ENCODE measurements at places on chromosomes 11 and 22.

DNA sequence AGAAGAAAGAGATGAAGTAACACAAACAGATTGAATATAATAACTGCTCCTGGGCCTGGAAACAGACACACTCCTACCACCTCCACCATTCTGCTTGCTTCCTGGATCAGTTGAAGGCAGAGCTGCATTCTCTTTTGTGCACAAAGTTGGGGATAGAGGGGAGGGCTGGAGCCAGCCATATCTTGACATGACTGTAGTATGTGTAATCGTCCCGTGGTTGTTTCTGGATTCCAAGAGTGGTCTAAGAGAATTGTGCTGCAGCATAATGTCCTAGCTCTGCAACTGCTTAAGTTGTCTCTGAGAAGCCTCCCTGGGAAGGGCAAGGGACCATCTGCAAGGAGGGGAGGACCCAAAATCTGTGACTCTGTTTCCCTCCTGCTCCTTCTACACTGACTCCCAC lies 3.2 kb downstream of the CRY2 start:
- no peak overlapping the region for H3K4me3 ChIP-seq

DNA sequence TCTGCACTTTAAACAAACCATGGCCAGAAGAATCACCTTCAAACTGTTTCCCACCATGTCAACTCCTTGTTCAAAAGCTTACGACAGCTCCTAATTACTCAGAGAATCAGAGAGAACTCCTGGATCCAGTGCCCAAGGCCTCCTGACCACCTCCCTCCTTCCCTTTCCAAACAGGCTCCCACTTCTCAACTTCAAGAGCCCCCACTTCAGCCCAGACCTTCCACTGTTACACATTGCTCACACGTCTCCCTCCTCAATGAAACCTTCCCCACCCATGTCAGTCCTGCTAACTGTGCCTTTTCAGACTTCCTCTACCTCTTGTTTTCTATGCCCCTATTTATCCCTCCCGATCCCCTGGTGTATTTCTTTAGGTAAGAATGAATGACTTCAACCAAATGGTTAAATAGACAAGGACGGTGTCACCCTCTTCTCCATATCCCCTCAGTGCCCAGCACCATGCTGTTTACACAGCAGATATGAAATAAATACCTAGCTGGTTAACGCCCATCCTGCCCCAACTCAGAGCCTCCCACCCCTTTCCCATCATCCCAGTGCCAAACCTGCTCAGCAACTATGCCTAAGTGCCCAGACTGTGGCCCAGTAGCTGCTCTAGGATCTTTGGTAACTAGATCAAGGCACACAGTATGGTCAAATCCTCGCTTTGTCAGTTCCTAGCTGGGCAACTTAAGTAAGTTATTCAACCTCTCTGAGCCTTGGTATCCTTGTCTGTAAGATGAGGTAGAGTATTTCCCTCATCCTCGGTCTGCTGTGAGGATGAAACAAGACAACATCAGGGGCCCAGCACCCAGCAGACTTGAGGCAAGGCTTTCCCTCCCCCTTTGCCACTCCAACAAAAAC lies 36.8 kb downstream of the PLEKHA7 start:
- H3K4me3 ChIP-seq = no peak overlapping the region
- H3K4me1 ChIP-seq = no peaks in the 10 kb centered on the region
- H3K27ac ChIP-seq = no peak overlapping the region

DNA sequence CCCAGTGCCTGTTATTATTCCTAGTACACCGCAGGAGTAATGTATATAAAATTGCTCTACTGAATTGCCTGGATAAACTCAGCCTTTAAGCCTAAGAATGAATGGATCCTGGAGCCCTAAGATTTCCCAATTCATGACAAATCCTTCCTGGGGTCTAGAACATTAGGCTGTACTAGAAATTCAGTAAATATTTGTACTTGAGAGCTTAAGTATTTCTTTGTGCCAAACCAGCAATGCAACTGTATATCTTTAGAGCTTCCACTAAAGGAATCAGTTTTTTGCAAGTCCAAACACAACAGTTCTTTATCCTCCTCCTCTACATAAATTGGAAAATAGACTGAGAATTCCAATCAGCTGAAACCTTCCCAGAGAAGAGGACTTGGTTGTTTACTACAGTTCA lies 65.6 kb downstream of the FAM168A start:
- DNase-seq = no peak
- H3K36me3 ChIP-seq = no peaks in the 10 kb centered on the region
- no peaks in the 10 kb centered on the region for H3K27me3 ChIP-seq
- no peak overlapping the region for H3K27ac ChIP-seq
- no peaks in the 10 kb centered on the region for H3K4me1 ChIP-seq
- no peak overlapping the region for H3K4me3 ChIP-seq

DNA sequence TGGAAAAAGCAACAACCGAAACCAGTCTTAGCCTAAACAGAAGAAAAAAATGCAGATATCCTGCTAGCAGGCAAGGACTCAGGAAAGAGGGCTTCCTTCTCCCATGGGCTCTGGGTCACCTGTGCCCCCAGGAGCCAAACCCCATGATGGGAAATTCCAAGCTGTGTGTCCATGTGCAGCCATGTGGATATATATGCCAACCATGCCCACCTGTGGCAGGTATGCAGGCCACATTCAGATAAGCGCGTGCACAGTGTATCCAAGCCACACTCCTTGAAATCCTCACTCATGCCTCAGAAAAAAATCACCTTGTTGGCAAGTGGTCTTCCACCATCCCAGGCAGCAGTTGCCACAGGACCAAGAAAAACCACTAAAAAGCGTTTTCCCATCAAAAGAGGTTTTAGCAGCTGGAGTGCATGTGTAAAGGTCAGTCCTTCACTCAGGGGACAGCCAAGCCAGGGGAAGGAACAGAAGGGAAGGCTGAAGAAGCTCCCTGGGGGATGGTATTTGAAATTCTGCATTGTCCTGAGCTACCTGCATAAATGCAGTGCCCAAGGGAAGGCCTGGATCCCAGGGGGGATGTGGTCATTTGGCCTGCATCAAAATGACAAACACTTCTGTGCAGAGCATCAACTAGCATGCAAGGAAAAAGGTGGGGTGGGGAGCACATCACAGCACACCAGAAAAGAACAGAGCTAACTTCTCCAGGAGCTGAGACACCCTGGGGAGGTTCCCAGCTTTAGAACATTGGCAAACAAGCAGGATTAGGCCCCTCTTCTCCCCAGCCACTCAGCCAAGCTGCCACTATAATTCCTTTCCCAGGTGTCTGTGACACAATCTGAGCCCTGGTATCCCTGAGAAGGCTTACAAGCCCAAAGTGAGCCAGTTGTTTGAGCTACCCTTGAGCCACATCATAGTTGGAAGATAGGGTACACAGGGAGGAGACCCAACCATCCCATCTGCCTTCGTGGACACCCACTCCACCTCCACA lies 76.2 kb downstream of the GALNT18 start:
- H3K27me3 ChIP-seq = no peaks in the 10 kb centered on the region
- no peak overlapping the region for H3K4me3 ChIP-seq
- no peaks in the 10 kb centered on the region for H3K4me1 ChIP-seq
- no peak overlapping the region for H3K27ac ChIP-seq
- H3K36me3 ChIP-seq = no peaks in the 10 kb centered on the region

- H3K27me3 ChIP-seq = no peaks in the 10 kb centered on the region
- H3K36me3 ChIP-seq = no peaks in the 10 kb centered on the region
- DNase-seq = no peak
- H3K4me3 ChIP-seq = no peak overlapping the region
Observed at GRCh38 chr11:99973993-99974392, 713.1 kb upstream of the ARHGAP42 start.

- no peak overlapping the region for H3K27ac ChIP-seq
- no peaks in the 10 kb centered on the region for H3K4me1 ChIP-seq
- no peak for DNase-seq
- no peak overlapping the region for H3K4me3 ChIP-seq
- H3K27me3 ChIP-seq = no peaks in the 10 kb centered on the region
Observed at GRCh38 chr11:33103836-33104235, 57.4 kb downstream of the CSTF3 start.

DNA sequence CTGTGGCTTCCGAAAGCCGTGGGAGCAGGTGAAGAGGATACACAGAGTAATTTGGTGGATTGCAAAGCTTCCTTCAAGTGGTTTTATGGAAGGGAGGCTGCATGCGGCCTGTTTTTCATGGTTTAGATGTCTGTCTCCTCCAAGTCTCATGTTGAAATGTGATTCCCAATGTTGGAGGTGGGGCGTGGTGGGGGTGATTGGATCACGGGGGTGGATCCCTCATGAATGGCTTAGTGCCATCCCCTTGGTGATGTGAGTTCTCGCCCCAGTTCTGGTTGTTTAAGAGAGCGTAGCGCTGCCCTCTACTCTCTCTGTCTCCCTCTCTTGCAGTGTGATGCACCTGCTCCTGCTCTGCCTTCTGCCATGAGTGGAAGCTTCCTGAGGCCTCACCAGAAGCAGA lies 247.8 kb upstream of the B3GAT1 start:
- no peak overlapping the region for H3K4me3 ChIP-seq
- no peaks in the 10 kb centered on the region for H3K4me1 ChIP-seq
- DNase-seq = no peak
- H3K27me3 ChIP-seq = no peaks in the 10 kb centered on the region

DNA sequence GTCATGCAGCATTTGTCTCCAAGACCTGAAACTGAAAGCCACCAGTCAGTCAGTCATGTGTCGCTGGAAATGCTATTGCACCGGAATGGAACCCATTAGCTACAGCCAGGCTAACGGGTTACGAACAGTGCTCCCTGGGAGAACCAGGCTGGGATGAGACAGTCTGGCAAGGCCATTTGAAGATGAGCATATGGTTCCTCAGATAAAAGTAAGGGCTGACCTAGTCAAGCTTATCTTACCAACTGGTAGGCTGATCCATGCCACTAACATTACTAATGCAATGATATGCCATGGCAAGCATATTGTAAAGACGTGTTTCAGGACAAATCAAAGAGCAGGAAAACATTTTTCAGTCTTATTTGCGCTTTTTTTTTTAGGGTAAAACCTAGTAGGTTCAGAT lies 28.4 kb downstream of the NAP1L4 start:
- H3K4me3 ChIP-seq = no peak overlapping the region
- no peaks in the 10 kb centered on the region for H3K27me3 ChIP-seq
- no peak overlapping the region for H3K27ac ChIP-seq

- peaks cover 20% of the 10 kb centered on the region for H3K36me3 ChIP-seq
- DNase-seq = no peak
- peak overlapping the region; percentile 29 for H3K27ac ChIP-seq
- H3K4me1 ChIP-seq = peaks cover 9% of the 10 kb centered on the region
- no peaks in the 10 kb centered on the region for H3K27me3 ChIP-seq
Observed at GRCh38 chr22:31637447-31637890, 24.5 kb downstream of the PISD start.

DNA sequence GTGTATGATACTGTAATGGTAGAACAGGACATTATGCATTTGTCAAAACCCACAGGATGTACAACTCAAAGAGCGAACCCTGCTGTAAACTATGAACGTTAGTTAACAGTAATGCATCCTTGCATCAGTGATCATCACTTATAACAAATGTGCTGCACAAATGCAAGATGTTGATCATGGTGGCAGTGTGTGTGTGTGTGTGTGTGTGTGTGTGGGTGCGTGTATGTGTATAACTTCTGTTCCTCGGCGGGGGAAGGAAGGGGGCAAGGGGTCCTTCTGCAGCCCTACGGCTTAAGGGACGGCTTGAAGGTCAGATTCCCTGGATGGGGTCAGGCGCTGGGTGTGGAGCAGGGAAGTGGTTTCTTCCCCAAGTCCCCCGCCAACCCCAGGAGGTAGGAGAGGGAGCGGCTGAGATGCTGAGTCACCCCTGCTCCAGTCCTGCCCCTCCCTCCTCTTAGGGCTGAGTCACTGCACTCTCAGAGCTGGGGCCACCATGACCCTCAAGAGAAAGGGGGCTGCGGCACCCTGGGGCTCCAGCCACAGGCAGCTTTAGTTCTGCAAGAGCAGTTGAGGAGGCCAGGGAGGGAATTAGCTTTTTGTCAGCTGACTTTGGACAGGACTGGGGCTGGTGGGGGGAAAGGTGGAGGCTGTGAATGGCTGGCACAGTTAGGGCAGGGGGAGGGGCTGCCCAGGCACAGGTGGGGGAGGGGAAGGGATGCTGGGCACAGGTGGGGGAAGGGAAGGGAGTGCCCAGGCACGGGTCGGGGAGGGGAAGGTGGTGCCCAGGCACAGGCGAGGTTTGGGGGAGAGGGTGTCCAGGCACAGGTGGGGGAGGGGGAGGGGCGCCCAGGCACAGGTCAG lies 8.8 kb upstream of the CTSD start:
- H3K4me3 ChIP-seq = no peak overlapping the region
- H3K36me3 ChIP-seq = no peaks in the 10 kb centered on the region
- H3K4me1 ChIP-seq = peaks cover 27% of the 10 kb centered on the region

DNA sequence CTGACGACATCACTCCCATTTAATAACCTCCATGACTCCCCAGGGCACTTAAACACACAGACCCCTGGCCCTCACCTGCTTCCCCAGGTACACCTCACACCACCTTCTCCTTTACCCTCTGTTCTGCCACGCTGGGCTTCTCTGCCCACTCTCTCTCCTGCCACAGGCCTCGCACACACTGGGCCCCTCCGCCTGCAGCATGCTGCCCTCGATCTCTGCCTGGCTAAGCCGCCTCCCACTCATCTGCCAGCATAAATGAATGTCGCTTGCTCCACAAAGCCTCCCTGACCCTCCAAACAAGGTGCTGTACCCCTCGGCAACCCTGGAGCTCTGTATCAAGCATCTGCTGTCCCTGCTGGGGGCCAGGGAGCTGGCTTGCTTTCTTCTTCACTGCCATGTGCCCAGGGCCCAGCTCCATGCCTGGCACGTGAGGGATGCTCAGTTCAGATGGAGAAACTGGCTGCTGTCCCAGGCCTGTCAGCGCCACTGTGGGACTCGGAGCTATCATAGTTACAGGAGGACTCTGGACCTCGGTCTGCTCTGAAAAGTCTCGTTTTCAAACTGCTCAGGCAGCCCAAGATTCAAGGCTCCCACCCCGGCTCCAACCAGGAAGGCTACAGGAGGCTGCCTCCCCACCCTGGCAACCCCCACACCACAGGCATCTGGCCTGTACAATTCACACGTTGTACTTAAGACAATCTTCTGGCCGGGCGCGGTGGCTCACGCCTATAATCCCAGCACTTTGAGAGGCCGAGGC lies 11.9 kb downstream of the TTLL1 start:
- no peak overlapping the region for H3K27ac ChIP-seq
- H3K4me1 ChIP-seq = peaks cover 9% of the 10 kb centered on the region
- DNase-seq = no peak
- H3K4me3 ChIP-seq = no peak overlapping the region
- no peaks in the 10 kb centered on the region for H3K27me3 ChIP-seq
- H3K36me3 ChIP-seq = no peaks in the 10 kb centered on the region

- H3K4me1 ChIP-seq = no peaks in the 10 kb centered on the region
- no peak overlapping the region for H3K4me3 ChIP-seq
- H3K36me3 ChIP-seq = no peaks in the 10 kb centered on the region
Observed at GRCh38 chr11:127376301-127376700, 375.7 kb upstream of the KIRREL3 start.

- no peaks in the 10 kb centered on the region for H3K4me1 ChIP-seq
- H3K4me3 ChIP-seq = no peak overlapping the region
- H3K27me3 ChIP-seq = no peaks in the 10 kb centered on the region
- no peaks in the 10 kb centered on the region for H3K36me3 ChIP-seq
Observed at GRCh38 chr22:44340271-44341239, 27.8 kb upstream of the SHISAL1 start.

DNA sequence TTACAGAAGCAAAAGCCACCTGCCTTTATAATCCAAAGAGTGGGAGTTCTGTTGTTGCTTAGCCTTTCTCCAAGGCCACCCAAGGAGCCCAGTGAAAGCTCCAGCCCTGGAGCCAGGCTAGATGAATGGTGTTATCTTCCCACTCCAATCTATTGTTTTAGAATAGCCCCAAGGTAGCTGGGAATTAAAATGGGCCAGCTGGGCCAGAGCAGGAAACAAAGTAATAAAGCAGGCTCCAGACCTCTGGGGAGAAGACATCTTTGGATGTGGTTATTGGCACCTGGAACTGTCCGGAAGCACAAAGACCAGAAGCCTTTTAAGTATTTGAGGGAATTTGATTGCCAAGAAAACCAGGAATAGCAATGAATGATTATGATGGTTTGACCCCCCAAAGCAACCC lies 8.8 kb downstream of the C11orf96 start:
- peaks cover 2% of the 10 kb centered on the region for H3K27me3 ChIP-seq
- no peaks in the 10 kb centered on the region for H3K36me3 ChIP-seq
- no peak overlapping the region for H3K4me3 ChIP-seq
- no peak for DNase-seq
